Effector memory CD4-positive, alpha-beta T cell (primary cell): ENCODE measurements at places on chromosomes 11 and 22.

- DNase-seq: no peak
These were observed 197.4 kb downstream of the ADAMTS15 start for GRCh38 chr11:130645843-130646197.

DNA sequence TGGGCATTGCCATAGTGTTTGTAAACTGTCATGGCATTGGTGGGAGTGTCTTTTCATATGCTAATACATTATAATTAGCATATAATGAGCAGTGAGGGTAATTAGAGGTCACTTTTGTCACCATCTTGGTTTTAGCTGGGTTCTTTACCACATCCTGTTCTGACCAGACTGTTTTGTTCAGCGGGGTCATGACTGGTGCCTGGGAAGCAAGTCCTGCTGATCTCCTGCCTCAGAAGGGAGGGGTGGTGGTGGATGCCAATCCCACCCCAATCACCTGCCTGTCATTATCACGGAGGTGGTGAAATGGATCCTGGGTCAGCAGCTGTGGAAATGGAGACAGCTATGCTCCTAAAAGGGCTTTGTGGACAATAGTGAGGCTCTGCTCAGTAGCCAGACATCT is 31.2 kb downstream of the IL18 start:
- no peak for DNase-seq

- DNase-seq: no peak
These were observed 870.6 kb upstream of the LRRC4C start for GRCh38 chr11:42329929-42330565.

- no peak for DNase-seq
These were observed 1416.4 kb upstream of the RAG2 start for GRCh38 chr11:38014405-38014804.

DNA sequence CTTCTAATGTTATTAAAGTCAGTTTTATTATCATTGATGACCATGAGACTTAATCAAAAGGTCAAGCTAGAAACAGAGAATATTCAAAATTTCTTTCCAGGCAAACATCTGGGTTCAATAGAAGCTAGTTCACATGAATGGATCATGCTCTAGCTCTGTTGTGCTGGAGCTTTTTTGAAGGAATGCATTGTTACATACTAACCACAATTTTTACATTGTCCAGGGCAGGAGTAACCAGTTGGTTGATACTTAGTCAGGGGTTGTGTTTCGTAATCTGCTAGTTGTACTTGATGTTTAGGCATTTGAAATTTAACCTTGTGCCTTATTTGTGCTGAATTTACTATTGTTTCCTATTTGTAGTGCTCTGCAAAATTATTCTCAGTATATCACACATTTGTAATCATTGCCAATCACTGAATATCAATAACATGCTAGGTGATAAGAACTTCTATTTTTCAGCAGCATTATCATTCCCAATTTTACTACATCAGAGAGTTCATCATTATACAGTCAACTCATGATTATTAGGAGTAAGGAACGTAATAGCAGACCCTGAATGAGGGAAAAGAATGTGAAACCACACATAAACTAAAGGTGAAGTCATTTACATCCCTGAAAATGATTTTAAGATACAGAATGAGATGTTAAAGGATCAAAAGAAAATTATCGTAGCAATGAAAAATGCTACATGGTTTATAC is 23.2 kb downstream of the NF2 start:
- DNase-seq: no peak

GRCh38 chr11:57530215-57530595 is 349 bp downstream of the TIMM10 start:
- DNase-seq: no peak

DNA sequence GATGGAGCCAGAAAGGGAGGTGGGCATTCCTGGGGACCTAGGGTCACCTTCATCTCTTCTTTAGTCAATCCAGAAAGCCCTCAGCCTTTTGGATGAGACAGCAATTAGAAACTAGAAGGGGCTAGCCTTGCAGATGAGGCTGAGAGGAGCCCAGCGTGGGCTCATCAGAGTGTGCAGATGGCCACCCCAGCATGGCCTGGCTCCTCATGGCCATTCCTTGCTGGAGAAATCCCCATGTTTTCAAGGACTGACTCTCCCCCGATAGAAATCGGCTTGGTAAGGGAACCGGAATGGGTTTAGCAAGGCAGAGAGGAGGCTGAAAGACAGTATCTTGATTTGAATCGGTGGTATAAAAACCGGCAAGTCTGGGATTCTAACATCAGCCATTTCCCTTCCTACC is 274.6 kb downstream of the BUD13 start:
- no peak for DNase-seq

DNA sequence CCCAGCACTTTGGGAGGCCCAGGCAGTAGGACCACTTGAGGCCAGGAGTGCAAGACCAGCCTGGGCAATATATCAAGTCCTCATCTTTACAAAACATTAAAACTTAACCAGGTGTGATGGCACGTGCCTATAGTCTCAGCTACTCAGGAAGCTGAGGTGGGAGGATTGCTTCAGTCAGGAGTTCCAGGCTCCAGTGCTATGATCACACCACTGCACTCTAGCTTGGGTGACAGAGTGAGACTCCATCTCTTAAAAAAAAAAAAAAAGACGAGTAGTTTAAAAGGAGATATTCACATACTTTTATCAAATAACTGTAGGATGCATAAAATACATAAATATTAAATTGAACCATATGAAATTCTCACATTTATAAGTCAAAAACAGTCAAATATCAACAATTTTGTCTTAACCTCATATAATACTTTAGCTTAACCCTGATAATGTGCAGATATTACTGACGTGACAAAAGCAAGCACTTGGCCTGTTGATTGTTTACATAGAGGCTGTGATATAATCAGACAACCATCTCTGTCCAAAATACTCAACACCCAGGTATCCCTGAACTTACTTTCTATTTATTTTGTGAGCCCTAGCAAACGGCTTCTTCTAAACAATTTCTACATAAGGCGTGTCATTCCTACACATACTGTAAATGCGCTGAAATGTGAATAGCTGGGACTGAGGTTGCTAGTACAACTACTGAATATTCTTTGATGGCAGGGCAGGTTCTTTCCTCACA is 57.0 kb downstream of the PRCP start:
- DNase-seq: no peak

DNA sequence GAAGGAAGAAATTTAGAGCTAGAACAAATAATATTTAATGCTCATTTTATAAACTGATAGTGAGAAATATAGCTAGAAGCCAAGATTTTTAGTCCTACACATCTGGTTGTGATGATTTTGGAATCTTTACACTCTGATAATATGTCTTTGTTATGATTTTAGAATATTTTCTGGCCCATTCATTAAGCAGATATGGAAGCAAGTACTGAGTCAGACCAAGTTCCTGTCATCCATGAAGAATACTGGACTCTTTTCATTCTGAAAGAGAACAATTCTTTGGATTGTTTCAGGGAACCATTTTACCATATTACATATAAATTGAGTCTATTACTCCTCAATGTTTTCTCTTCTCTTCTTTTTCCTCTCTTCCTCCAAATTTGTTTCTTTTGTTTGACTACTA is 227.4 kb downstream of the TMEM135 start:
- DNase-seq: no peak

- DNase-seq: no peak
These were observed 55.2 kb downstream of the NECTIN1 start for GRCh38 chr11:119673759-119674336.

DNA sequence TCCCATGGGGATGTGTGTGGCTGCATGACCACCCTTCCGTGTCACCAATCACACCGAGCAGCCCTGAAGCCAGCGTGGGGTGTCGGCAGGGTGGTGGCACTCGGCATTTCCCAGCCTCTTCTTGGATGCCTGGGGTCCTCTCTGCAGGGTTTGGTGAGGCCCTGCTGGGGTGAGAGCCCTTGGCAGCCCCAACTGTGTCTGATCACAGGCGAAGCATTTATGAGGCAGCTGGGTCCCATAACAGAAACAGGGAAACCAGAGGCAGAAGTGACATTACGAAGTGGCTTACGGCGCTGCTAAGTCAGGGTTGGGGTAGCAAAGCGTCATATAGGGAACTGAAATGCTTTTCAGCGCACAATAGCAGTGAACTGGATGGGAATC is 92.3 kb upstream of the SEPTIN5 start:
- DNase-seq: no peak

DNA sequence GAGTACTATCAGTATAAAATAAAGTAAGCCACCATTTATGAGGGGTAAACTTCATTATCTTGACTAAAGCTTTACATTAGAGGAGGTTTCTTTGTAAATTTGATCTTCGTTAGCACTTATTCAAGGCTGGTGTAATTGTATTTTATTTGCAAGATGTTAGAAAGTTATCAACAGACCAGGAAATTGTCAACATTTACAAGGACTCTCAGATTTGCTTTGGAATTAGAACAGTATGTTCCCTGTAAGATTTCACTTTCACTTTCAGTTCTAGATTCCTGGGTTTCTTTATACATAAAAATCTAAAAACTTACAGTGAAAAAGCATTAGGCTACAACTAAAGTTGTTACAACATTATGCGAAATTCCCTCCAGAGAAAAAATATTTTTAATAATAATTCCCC is 4.6 kb upstream of the BIRC3 start:
- no peak for DNase-seq

DNA sequence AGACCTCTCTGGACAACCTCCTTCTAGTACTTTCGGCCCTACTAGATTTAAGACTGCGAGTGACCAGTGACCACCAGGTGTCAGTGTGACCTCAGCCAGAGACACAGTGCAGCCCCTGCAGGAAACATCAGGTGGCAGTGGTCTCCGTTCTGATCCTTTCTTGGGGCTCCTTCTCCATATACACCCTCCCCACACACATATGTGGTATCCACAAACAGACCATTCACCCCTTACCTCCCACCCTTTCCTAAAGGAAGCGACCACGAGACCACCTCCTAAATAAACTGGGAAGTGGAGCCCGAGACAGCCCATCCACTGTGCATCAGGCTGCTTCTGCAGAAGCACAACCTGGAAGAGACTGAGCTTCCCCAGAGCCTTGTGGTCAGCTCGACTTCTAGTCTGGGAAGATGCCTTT is 38.5 kb upstream of the CYP2D6 start:
- DNase-seq: peak; percentile 67

DNA sequence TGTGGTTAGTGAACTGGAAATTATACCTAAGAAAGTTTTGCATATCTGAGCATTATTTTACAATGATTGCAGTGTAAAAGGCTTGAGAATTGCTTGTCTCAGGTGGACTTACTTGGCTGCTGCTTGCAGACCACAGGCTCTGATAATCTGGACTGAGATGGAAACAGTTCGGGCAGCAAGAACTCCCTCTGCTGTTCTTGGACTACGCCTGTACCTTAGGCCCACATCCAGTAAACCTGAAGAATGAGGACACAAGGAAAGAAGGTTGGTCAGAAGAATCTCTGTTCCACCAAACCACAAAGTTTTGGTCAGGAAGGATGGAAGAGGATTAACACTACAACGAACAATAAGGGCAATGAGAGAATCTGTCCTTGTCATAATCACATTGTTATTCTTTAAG is 80.1 kb downstream of the C2CD3 start:
- DNase-seq: no peak
